ENCODE measurements at places on chromosomes 16 and 17.

DNA sequence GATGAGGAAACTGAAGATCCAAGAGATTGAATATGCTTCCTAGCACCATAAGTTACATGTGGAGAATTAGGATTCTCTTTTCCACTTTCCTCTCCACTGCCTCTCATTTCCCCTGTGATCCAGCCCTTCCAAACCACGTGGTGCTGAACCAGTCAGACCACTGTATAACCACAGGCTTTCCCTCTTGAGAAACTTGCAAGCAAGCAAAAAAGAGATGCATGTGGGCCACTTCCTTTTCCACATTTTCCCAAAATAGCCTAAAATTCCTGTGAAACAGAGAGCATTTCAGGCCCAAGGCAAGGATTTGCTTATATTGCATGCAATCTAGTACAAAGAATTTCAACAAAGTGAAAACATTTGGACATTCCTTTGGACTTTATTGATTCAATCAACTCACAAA, 59.3 kb upstream of the KSR1 start:
- no peak for DNase-seq

GRCh38 chr17:17443173-17443572, 33.6 kb upstream of the MED9 start:
- no peak for DNase-seq

GRCh38 chr16:30443631-30444030, 2.0 kb downstream of the SEPHS2 start:
- no peak for DNase-seq

GRCh38 chr17:62998665-62999393, 32.8 kb downstream of the TANC2 start:
- DNase-seq, result no peak

DNA sequence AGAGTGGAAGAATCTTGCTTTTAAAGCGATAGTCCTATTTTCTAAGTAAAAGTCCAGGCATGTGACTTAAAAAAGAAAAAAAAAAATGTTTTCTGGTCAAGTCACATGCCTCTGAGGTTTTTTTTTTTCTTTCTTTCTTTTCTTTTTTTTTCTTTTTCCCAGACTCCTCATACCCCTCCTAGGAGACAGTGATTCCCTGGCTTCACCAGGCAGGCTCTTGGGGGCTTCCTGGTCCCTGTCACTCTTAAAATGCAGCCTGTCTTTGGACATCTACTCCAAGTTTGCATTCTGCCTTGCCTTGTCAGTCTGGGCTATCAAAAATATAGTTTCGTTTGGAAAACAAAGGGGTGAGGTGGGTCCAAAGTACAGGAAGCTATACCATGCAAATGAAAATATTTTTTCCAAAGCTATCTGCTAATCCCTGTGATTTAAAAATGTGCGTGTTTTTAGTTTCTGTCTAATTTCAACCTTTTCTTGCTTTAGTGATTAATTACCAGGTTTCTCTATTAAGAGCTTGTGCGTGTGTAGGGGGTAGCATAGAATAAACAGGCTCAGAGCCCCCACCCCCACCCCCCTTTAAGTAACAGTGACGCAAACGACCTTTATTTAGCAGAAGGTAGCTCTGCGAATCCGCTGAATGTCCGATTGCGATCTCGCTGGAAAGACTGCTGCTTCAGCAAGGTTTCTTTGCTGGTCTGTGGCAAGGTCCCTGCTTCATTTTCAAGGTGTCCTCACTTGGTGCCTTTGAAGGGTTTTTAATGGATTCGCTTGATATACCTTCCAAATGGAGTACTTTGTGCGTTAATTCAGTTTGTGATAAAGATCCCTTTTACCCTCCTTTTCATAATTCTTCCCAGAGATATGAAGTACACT, 510.2 kb downstream of the WWOX start:
- DNase-seq, result no peak

- DNase-seq, result no peak
Measured at GRCh38 chr17:64920026-64920418, 744 bp upstream of the LRRC37A3 start.

DNA sequence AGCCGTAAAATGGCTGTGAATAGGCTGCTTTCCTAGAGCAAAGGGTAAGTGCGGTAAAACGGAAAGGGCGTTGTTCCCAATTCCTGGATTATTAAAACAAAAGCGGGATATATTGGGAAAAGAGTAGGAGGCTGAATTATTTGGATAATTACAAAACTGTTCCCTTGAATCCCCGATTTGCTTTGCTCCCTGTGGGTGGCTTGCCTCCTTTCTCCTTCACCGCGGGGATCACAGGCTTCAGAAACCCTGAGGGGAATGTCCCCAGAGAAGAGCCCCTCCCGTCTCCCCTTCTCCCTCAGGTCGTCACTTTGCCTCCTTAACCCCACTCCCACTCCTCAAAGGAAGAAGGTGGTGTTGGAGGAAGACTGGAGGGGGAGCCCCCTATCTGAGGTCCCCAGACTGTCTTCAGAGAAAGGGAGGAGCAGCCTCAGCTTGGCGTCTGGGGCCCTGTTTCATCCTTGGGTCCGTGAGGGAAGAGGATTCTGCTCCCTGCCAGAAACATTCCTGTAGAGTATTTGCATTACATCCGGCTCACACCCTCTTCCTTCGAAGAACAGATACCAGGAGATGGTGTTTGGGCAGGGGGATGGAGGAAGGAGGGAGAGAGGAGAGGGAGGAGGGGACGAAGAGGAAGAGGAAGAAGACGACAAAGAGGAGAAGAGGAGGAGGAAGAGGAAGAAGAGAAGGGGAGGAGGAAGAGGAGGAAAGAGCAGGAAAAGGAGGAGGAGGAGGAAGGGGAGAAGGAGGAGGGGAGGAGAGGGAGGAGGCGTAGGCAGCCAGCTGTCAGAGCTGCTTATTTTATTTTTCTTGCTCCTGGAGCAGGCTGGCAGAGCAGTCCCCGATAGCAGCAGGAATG, 31.8 kb downstream of the MRM1 start:
- no peak for DNase-seq

DNA sequence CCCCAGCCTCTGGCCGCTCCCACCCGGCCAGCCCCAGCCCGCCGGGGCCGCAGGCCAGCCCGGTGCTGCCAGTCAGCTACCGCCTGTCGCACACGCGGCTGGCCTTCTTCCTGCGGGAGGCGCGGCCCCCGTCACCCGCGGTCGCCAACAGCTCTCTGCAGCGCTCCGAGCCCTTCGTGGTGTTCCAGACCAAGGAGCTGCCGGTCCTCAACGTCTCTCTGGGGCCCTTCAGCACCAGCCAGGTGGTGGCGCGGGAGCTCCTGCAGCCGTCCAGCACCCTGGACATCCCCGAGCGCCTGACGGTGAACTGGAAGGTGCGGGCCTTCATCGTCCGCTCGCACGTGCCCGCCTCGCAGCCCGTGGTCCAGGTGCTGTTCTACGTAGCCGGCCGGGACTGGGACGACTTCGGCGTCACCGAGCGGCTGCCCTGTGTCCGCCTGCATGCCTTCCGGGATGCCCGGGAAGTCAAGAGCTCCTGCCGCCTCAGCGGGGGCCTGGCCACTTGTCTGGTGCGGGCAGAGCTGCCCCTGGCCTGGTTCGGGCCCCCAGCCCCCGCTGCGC, 46.8 kb downstream of the TMEM132E start:
- no peak for DNase-seq

- DNase-seq, result no peak
Measured at GRCh38 chr16:77696149-77696548, 26.2 kb upstream of the NUDT7 start.

GRCh38 chr16:66376577-66377305, 10.2 kb downstream of the CDH5 start:
- DNase-seq, result no peak

- peak; percentile 53 for DNase-seq
Measured at GRCh38 chr16:74726716-74727115, 26.1 kb upstream of the MLKL start.

- no peak for DNase-seq
Measured at GRCh38 chr17:3639981-3640596, 3.5 kb downstream of the CTNS start.

- no peak for DNase-seq
Measured at GRCh38 chr16:76193906-76194615, 83.1 kb upstream of the CNTNAP4 start.

DNA sequence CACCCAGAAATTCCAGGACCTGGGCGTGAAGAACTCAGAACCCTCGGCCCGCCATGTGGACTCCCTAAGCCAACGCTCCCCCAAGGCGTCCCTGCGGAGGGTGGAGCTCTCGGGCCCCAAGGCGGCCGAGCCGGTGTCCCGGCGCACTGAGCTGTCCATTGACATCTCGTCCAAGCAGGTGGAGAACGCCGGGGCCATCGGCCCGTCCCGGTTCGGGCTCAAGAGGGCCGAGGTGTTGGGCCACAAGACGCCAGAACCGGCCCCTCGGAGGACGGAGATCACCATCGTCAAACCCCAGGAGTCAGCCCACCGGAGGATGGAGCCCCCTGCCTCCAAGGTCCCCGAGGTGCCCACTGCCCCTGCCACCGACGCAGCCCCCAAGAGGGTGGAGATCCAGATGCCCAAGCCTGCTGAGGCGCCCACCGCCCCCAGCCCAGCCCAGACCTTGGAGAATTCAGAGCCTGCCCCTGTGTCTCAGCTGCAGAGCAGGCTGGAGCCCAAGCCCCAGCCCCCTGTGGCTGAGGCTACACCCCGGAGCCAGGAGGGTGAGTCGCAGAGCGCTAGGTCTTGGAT, 261.5 kb downstream of the SEC14L1 start:
- DNase-seq, result no peak

DNA sequence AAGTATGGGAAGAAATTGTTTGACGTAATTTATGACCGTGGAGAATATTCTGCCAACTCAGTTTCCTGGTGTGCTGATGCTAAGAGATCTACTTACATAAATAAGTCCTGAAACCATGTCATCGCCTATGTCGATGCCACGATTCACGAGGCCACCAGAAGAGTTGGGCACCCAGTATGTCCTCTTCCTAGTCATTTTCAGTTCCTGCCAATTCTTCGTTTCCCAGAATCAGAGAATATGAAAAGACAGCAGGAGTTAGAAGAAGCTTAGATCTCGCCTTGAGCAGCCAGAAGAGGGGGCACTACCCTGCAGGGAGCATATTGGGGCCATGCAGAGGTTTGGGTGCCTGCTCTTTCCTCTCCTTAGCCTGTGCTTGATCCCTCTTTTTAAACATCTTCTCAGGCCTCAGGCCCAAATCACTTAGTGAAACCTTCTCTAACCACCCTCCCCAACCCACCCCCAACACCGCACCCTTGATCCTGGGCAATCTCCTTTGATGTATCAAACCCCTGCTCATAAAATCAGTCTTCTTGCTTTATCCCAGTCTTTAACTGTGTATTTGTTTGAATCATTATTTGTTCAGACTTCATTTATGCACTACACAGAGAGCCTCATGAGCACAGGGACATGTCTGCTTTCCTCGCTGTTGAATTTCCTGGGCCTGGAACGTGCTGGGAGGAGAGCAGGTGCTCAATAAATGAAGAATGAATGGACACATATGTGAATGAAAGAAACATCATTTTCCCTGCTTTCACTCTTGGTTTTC, 12.2 kb upstream of the LONP2 start:
- no peak for DNase-seq

GRCh38 chr17:41680426-41681040, 8.2 kb upstream of the EIF1 start:
- DNase-seq, result no peak

DNA sequence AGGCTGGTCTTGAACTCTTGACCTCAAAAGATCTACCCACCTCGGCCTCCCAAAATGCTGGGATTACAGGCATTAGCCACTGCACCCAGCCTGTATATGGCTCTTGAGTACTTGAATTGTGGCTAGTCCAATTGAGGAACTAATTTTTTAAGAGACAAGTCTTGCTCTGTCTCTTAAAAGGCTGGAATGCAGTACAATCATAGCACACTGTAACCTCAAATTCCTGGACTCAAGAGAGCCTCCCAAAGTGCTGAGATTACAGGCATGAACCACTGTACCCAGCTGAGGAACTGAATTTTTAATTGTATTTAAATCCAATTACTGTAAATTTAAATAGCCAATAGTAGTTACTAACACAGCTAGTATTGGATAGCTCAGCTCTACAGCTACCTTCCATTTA, 50.6 kb downstream of the MED13 start:
- DNase-seq, result no peak

- DNase-seq, result peak; percentile 17
Measured at GRCh38 chr16:46961373-46962353, 11.8 kb downstream of the DNAJA2 start.

DNA sequence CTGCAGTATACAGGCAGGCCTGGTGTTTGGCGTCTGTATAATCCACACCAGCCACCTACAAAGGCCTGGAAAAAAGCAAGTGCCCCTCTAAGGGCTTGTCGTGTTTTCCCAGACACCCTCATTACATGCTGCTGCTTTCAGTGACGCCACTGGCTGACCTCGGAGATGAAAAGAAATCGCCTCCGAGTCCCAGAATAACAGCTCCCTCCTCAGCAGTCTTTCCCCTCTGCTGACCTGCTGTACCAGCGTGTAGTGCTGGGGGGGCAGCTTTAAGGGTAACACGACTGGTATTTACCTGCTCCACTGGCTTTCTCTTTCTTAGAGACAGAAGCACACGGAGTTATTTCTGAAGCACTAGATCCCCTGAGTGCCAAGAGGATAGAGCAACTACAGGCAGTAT, 296.8 kb downstream of the GRIN2A start:
- no peak for DNase-seq

DNA sequence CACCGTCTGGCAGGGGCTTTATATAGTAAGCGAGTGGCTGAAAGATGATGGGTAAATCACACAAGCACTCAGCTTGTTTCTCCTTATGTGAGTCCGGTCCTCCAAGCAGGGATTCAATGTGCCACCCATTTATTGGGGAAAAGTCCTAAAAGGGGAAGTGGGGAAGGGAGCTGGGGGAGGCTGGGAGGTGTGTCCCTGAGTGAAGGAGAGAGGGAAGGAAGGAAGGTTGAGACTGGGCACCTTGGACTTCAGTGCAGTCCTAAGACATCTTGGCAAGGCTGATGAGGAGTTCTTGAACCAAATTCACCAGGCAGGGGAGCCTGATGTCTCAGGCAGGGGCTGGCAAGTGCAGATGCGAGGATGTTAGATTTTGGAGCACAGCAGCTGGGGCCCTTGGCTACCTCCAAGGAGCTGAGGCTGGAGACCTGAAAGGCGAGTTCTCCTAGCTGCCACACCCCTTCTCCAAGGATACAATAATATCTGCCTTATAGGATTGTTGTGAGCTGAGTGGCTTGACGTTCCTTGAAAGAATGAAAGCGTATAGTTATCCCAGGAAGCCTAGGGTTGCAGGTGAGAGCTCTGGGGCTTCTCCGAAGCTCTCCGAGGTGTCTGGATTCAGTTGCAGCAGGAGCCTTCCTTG, 23.0 kb upstream of the CYLD start:
- no peak for DNase-seq

DNA sequence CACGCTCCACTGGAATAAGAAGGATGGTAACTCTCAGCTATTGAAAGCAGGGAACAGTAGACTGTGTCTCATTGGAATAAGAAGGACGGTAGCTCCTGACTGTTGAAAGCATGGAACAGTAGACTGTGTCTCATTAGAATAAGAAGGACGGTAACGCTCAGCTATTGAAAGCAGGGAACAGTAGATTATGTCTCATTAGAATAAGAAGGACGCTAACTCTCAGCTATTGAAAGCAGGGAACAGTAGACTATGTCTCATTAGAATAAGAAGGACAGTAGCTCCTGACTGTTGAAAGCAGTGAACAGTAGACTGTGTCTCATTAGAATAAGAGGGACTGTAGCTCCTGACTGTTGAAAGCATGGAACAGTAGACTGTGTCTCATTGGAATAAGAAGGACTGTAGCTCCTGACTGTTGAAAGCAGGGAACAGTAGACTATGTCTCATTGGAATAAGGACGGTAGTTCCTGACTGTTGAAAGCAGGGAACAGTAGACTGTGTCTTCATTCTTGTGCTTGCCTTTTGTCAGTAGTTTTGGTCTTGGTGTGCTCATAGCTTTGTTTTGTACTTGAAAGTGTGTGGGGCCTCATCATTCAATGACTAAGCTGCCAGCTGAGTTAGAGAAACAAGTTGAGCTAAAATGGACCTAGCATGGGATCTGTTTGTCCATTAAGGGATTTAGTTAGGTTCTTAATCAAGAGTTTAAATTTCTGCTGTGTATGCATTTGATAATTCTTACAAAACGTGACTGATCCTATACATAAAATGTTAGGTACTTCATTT, 58.5 kb downstream of the BANP start:
- no peak for DNase-seq
